Stimulated activated CD4-positive, alpha-beta T cell treated with anti-CD3 and anti-CD28 coated beads, Interleukin-2, amount 100 ng/mL, for 4 hours (primary cell): ENCODE measurements at places on chromosomes 2 and 18.

GRCh38 chr2:18062892-18063291, 184.4 kb downstream of the KCNS3 start:
- no peak for DNase-seq

- DNase-seq: no peak
Measured at GRCh38 chr2:66432801-66433694, 1.9 kb upstream of the MEIS1 start.

GRCh38 chr2:36262581-36262980, 93.0 kb upstream of the CRIM1 start:
- DNase-seq: no peak

- no peak for DNase-seq
Measured at GRCh38 chr2:86304416-86304815, 33.0 kb downstream of the REEP1 start.

GRCh38 chr2:140589273-140589672, 1541.5 kb downstream of the LRP1B start:
- DNase-seq: no peak

GRCh38 chr18:26227051-26227670, 916 bp downstream of the TAF4B start:
- no peak for DNase-seq

- no peak for DNase-seq
Measured at GRCh38 chr2:204197336-204198005, 260.9 kb downstream of the ICOS start.

- DNase-seq: no peak
Measured at GRCh38 chr2:137570484-137570883, 393.8 kb upstream of the HNMT start.

GRCh38 chr2:51000849-51001617, 30.9 kb downstream of the NRXN1 start:
- DNase-seq: no peak

DNA sequence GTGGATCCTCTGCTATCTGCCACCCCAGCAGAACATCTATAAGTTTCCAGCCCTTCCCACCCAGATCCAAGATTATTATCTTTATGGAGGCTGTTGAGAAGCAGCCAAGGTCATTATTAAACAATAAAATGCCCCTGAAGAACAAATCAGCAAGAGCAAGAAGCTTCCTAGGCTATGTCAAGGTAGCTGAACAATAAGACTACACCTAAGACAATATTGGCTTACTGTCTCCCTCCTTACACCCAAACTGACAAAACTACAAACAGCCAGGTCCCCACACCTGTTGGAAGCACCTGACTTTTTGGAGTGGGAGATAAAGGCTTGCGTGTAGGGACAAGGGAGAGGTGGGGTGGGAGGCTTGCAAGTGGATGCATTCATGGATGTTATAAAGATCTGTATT, 128.5 kb downstream of the SPTBN1 start:
- DNase-seq: no peak

DNA sequence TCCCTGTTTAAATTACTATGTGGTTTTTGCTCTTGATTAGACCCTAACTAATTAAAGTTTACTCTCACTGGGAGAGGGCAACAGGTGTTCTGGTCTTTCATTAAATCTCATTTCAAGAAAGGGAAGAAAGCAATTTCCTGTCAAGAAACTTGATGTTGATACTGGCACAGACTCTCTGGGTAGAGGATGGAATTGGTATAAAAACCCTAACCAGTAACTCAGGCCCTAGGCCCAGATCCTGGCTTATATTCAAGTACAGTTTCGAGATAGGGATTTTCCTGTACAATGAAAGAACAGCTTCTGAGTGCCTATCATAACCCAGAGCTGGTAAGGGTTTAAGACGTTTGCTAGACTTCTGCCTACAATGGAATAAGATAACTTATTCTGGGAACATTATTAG, 61.6 kb upstream of the ACYP2 start:
- no peak for DNase-seq
